ENCODE measurements at places on chromosomes 1 and 21.

- DNase-seq, result peak; percentile 100
These were observed 45.5 kb downstream of the LPAR3 start for GRCh38 chr1:84847253-84848250.

GRCh38 chr1:212903664-212904063, 45.6 kb downstream of the FLVCR1 start:
- peak; percentile 17 for DNase-seq

GRCh38 chr1:241607497-241607896, 32.7 kb downstream of the CHML start:
- no peak for DNase-seq

DNA sequence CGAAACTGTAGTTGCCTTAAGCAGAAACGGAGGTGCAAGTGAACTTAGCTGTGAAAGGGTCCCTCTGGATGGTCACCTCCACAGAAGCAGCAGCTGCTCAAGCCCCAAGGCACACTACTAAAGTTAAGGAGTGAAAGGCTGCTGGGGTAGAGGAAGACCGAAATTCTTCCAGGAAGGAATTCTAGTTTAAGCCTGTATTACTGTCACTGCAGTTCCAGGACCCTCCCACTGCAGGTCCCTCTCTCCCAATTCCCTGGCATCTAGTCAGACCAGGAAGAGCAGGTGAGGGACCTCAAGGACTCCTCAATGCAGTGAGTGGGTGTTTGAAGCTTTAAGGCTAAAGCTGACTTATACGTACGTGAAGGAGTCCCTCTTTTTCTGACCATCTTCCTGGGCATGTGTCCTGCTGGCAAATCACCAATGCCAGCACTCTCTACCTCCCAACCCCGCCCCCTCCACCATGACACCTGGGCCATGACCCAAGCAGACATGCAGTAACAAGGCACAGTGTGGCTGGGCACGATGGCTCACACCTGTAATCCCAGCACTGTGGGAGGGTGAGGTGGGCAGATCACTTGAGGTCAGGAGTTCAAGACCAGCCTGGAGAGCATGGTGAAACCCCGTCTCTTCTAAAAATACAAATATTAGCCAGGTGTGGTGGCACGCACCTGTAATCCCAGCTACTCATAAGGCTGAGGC, 57.2 kb downstream of the TGFBR3 start:
- no peak for DNase-seq

- peak; percentile 21 for DNase-seq
These were observed 22.7 kb downstream of the NCF2 start for GRCh38 chr1:183567584-183567983.

GRCh38 chr1:172818841-172819527, 160.1 kb downstream of the FASLG start:
- no peak for DNase-seq

GRCh38 chr1:213884402-213884801, 103.4 kb upstream of the PROX1 start:
- no peak for DNase-seq

DNA sequence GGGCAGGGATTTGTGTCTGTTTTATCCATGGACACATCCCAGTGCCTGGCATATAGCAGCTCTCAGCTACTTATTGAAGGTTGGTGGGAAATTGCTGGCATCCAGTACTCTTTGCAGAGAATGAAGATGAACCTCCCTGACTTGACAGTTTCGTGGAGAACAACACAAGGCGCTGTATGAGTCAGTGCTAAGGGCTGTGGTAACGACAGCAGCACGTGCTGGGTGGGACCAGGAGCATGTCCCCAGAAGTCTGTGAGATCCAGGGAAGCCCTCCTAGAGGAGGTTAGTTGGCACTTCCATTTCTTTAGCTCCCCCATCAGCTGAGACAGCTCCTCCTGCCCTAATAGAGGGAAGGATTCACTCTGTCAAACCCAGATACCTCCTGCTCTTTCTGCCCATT, 25.9 kb upstream of the IL19 start:
- no peak for DNase-seq

DNA sequence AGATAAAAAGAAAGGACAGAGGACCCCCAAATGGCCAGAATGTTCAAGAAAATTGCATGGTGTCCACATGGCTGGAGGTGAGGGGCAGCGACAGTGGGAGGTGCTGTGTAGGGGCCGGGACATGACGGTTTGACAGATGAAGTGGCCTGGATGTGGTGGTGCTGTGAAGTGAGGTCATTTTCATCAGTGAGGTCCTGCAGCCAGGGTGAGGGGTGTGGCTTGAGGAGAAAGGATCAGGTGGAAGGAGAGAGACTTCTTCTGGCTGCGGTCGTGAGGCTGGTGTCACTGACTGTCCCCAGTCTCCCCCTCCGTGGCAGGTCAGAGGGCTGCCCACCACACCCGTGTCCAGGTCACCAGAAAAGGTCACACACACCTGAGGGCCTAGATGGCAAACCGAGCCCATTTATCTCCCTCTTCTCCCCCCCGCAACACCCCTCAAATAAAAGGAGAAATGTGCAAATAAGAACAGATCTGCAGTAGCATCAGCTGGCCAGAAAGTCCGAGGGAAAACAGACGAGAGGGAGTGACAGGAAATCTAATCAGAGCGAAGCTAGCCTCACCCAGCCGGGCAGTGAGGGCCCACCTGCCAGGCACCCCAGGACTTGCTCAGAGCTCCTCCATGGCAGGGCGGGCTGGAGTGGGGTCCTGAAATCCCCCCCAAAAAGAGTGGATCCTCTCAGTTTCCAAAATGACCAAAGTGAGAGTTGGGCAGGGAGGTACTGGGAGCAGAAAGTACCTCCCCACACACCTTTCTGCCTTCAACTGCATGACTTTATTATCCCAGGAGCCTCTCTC, 148.5 kb upstream of the EDN2 start:
- DNase-seq, result no peak

DNA sequence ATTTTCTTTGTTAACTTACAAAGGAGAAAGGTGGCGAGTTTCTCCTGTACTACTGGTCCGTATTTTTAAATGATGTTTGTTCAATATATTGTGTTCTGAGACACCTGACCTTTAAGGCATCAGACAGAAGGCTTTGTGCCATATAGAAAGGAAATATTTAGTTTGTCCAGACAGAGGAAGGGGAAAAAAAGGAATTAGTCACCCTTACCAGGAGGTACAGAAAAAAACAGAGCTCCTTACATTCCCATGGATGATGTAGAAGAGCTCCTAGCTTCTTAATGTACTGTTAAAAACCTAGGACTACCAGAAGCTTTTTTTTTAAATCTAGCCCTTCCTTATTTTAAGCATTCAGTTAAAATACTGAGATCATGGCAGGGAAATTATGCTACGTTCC, 12.4 kb upstream of the PODN start:
- DNase-seq, result no peak

- no peak for DNase-seq
These were observed 5.8 kb upstream of the ANKRD13C start for GRCh38 chr1:70360321-70360720.

DNA sequence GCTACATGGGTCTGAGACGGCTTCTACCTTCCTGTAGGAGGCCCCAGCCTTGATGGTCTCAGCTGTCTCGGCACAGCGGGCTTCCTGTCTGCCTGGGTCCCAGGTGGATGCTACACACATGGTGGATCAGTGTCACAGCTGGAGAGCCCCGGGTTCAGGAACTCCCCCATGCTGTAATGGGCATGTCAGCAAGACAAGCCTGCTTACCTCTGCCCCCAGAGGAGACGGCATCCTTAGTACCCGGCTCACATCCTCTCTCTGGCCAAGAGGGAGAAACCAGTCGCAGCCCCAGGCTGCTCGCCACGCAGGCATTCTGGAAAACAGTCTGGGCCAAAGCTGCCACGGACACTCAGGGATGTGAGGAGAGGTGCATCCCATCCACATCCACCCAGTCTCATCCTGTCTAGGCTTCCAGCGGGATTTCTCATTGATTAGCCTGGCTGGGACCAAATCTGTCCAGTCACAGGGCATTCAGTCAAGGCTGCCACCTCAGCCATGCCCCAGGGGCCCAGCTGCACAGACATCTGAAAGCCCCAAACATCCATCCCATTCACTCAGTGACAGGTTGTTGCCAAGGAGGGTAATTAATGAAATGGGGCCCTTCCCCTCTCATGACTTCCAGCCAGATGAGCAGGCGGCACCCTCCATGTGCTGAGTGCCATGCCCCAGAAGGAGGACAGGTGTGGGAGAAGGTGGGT, 10.5 kb downstream of the SNAP47 start:
- DNase-seq, result no peak

DNA sequence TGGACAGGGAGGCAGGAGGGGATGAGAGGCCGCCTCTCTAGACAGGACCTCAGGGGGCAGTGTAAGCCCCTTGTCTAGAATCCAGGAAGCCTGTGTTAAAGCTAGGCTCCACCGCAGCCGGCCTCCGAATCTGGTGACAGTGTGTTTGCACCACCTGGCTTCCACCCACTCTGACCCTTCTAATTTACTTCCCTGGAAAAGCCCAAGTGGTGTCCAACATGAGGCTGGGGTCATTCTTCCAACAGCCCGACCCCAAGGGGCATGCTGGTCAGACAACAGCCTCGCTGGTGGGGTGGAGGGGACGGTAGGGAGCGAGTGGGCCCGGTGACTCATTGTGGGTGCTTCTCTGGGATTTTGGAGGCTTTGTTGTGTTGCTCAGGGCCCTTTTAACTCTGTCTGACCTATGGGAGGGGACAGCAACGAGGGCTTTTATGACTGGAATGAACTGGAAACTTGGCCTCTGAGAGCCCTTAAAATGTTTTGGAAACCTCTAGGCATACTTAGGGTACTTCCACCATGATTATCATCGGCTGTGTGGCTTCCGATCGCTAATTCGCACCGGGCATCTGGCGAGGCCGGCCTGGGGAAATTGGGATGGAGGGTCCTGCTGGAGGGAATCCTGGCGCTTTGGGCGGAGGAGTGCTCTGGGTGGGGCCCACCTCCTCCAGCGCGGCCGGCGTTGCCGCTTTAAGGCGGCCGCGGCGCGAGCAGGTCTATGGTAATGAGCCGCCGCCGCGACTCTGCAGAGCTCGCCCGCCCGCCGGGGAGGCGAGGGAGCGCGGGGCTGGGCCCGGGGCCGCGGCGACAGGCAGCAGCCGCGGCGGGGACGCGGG, at the start of gene CELSR2:
Gene CELSR2 (plus strand): TSS at position 743 of the 833 bp plus-strand sequence. CDS start 541 bp downstream, outside the sequence.
- DNase-seq, result peak; percentile 50

DNA sequence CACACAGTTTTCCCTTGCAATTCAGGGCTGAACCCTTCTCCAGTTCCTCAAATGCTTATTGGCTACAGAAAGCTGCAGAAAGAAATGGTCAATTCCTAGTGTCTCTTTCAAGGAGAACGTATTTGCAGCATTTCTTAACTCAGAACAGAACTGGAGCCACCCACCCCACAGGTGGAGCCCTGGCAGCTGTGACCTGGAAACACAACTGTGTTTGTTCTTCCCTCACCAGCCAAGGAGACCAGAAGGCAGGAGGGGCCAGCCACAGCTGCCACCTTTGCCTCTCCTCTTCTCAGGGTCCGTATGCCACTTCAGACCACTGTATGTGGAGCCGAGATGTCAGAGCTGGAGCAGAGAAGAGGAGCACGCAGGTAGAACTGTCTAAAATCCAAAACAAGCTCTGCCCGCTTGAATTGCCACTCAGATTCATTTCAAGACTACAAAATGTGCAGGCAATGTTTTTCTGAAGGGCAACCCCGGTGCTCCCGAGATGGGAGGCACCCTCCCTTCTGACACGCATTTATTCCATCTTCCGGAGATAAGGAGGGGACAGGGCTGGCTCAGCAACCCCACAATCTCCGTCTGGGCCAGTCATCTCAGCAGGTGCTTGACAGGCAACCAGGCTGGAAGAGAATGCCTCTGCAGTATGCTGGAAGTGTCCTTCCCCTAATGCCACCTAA, 16.7 kb downstream of the CD247 start:
- no peak for DNase-seq

DNA sequence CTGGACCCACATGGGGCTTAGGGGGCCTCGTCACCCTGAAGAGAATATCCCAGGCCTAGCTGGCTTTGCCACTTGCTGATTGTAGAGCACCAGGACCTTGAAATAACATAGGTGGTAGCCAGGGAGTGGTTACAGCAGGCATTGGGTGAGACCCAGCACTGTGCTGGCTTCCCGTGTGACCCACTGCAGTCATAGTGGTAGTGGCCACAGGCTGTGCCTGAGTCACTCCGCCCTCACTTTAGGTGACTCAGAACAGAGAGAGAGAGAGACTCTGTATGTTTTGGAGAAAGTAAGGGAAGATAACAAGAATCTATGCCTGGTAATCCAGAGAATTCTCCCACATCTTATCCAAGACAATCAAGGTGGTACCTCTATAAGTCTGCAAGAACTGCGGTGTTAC, 98.7 kb upstream of the LHX8 start:
- DNase-seq, result no peak

DNA sequence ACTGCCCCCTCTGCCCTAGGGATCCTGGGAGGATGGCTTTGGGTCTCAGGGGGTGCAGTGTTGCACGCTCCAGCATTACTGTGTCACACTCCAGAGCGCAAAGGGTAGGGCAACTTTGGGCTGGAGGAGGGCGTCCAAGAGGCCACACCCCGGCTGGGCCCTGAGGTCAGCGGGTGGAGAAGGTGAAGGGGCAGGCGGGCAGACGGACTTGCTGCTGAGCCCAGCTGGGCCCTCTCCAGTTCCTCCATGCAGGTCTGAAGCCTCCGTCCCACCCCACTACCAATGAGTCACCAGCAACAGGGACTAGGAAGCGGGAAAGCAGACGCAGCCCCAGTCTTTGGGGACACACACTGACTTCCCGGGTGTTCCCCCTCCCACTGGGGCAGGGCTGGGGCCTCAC, 116.0 kb downstream of the CASZ1 start:
- DNase-seq, result no peak

DNA sequence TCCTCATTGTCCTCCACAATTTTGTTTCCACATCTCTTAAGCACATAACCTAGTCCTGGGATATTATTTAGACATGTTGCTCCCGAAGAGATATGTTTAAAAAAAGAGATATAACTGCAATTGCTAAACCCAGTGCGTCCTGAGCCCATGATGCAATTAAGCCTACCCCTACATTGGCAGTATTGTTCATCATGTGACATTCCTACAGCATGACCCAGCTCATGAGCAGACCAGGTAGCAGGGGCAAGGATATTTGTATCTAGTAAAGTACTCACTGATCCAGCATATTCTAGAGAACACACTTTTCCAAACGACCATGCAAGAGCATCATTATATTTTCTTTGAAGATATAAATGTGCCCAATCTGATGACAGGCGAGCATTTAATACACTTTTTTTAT, 1.2 kb downstream of the ADAM30 start:
- DNase-seq, result no peak

DNA sequence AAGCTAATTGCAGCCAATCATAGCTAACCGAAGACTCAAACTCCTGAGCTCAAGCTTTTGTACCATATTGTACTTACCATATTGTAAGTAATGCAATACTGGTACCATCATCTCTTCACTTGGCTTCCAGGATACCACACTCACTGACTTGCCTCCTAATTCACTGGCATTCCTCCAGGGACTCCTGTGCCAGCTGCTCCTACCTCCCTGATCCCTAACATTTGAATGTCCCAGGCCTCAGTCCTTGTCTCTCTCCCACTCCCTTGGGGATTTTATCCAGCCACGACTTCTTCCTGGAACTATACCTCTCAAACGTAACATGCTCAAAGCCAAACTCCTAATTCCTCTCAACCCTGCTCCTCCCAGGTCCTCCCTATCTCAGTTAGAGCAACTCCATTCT, 33.8 kb downstream of the USP48 start:
- no peak for DNase-seq

- no peak for DNase-seq
These were observed 36.9 kb upstream of the RGS1 start for GRCh38 chr1:192538407-192539296.

- DNase-seq, result peak; percentile 11
These were observed 2.7 kb downstream of the SPATA21 start for GRCh38 chr1:16434501-16434900.
